Stimulated activated CD8-positive, alpha-beta memory T cell treated with anti-CD3 and anti-CD28 coated beads, Interleukin-4, amount 100 ng/mL, for 1 hour (primary cell): ENCODE measurements at places on chromosomes 3 and 15.

GRCh38 chr3:176514297-176514696, 683.0 kb downstream of the TBL1XR1 start:
- DNase-seq = no peak

DNA sequence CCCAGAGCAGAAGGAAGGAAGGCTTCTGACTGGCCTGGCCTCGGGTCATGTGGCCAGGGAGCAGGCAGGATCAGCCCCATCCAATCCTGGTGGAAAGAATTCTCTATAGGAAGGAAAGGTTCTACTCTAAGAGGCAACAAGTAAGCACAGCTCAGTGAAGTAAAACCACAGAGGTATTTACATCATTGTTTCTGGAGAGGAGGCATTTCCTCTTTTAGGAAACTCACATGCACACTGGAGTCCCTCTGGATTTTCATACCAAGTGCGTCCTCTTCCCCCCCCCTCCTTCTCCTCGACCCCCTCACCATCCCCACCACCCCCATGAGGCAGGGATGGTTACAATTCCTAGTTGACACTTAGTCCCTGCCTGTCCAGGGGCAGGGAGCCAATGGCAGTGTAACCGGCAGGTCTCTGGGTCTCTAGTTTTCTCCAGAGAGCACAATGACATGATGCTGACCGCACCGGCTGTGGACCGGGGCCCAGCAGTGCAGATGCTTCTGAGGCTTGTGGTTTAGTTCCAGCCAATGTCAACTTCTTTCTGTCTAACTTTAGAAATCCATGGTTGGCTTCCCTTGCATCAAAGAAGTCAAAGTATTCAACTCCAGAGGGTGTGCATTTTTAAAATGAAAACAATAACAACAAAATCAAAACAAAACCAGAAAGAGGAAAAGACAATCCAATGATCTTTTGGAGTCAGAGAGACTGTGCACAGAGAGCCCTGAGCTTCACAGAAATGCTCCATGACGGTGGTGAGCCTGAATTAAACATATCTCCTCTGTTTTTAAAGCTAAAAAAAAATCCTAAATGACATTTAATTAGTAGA, 230.3 kb upstream of the TLE3 start:
- no peak for DNase-seq

GRCh38 chr3:143291836-143292447, 172.4 kb downstream of the CHST2 start:
- DNase-seq = no peak

DNA sequence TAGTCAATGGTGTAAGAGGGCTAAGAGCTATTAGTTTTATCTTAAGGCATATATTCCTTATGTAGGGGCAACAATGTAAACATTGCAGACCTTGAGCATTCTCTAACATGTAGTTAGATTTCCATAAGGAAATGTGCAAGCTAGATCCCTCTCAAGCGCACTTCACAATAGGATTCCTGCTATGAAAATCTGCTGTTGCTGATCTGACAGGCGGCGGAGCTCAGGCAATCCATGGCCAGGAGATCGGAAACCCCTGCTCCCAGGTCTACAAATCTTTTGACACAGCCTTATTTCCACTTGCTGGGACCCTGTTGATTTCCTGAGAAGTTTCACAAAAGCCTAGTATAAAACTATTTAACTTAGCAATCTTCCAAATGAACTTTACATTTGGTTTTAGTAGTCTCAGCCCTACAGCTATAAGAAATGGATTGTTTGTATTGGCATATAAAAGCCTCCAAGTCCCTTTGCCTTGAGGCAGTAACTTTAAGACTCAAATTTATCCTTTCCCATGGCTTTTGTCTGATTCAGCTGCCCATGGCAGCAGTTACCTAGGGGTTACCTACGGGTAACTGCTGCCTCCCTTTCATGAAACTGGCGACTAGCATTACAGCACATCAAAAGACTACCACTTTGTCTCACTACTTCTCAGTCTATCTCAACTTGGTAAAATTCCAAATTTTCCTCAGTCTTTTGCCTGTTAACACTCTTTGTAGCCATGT, 22.7 kb downstream of the TRA2B start:
- no peak for DNase-seq

GRCh38 chr3:42061713-42062380, 29.3 kb upstream of the TRAK1 start:
- no peak for DNase-seq
